ENCODE measurements at places on chromosomes 4 and X.

DNA sequence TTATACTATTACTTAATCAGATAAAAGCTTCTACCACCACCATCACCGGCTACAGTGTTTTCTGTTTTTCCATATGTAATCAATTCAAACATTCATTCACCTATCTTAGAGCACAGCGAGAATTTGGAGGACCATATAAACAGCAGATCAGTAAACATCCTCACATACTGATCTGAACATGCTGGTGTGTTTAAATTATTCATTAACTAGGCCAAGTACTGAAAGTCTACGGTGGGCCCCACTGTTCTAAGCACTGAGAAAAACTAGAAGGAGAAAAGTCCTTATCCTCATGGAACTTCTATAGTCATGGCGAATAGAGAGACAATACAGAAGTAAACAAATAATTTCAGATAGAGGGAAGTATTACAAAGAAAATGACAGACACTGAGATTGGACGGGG is 176.6 kb downstream of the NR3C2 start:
- peaks cover 2% of the 10 kb centered on the region for H3K36me3 ChIP-seq
- no peaks in the 10 kb centered on the region for H3K27me3 ChIP-seq
- H3K27ac ChIP-seq: no peak overlapping the region
- H3K4me3 ChIP-seq: no peak overlapping the region
- DNase-seq: no peak

DNA sequence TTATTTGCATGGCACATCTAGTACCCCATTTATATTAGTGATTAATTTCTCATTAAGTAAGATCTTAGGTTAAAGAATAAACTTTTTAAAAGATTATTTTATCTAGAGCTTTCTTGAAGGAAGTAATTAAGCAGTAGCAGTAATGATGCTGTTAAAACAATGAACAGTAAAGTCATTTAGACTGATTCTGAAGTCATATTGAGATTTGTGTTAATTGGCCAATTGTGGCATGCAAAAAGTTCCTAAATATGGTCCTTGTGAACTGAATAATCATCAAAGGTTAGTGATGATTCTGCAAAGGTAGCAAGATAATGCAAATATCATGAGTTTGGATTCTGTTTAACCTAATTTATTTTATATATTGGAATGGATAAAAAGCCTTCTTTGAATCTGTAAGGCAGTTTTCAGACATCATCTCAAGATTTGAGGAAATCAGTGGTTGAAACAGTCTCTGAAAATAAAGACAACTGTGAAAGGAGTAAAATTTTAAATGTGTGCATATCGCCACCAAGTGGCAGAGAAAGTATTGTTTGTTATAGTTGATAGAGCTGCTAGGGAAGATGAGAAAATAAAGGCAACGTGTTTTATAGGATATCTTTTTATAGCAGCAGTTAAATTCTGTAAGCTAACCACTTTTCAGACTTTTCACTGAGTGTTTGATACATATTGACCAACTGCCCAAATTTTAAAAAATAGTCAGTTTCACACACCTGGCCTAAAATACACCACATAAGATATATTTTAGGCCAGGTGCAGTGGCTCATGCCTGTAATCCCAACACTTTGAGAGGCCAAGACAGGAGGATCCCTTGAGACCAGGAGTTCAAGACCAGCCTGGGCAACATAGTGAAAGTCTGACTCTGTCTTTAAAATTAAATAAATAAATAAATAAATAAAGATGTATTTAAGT is 79.6 kb downstream of the CCKAR start:
- H3K4me3 ChIP-seq: no peak overlapping the region
- no peaks in the 10 kb centered on the region for H3K27me3 ChIP-seq
- H3K36me3 ChIP-seq: peaks cover 33% of the 10 kb centered on the region

DNA sequence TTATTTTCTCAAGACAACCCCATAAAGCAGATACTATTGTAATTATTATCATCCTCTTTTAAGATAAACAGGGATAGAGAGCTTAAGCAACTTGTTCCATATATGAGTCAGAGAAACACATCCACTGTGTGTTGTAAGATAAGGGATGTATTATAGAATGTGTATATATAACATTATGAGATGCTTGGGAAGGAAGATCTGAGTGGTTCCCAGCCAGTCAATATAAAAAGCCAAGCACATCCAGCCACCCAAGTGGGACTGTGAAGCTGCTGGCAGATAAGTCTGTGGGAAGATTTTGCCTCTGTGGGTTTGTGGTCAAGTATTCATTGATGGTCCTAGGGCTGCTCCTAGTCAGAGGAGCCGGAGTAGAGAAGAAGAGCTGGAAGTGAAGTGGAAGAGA is 16.5 kb upstream of the BMPR1B start:
- no peaks in the 10 kb centered on the region for H3K36me3 ChIP-seq
- no peaks in the 10 kb centered on the region for H3K4me1 ChIP-seq
- H3K27me3 ChIP-seq: no peaks in the 10 kb centered on the region

- H3K4me3 ChIP-seq: no peak overlapping the region
- peaks cover 12% of the 10 kb centered on the region for H3K27me3 ChIP-seq
- no peak overlapping the region for H3K27ac ChIP-seq
- no peak for DNase-seq
- H3K4me1 ChIP-seq: no peaks in the 10 kb centered on the region
- H3K36me3 ChIP-seq: no peaks in the 10 kb centered on the region
Measured at GRCh38 chr4:128570387-128570975, 239.0 kb upstream of the JADE1 start.

GRCh38 chr4:156764145-156764544 is 207.5 kb downstream of the PDGFC start:
- no peak for DNase-seq
- H3K4me3 ChIP-seq: no peak overlapping the region
- H3K36me3 ChIP-seq: no peaks in the 10 kb centered on the region
- no peaks in the 10 kb centered on the region for H3K27me3 ChIP-seq

GRCh38 chr4:176153124-176153523 is 42.3 kb downstream of the SPATA4 start:
- no peak overlapping the region for H3K27ac ChIP-seq
- no peaks in the 10 kb centered on the region for H3K4me1 ChIP-seq
- DNase-seq: no peak
- no peaks in the 10 kb centered on the region for H3K36me3 ChIP-seq
- H3K27me3 ChIP-seq: peaks cover 2% of the 10 kb centered on the region

DNA sequence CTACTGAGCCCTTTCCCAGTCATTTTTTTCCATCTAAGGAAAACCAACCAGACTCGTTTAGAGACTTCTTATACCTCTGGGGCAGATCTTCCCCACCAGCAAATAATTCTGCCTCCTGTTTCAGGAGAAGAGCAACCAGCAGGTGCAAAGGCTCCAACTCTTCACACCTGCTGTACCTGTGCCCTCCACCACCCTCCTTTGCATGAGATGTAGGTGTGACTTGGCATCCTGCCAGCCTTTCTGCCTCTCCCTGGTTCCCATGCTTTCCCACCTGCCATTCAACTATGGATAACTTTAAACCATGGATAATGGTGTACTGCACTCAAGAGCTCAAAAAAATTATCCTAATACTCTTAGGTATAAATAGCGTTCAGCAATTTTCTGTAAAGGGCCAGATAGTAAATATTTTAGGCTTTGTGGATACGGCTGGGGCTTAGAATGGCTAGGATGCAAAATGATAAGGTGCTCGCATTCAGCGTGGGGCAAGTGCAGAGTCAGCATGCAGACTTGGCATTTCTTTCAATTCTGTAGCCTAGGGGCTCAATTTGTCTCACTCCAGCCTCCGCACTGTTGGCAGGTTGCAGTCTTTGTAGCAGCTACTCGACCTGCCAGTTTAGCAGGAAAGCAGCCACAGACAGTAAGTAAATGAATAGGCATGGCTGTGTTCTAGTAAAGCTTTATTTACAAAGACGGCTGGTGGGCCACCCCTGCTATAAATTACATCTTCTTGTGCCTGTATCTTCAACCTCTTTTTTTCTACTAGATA is 79.8 kb downstream of the HCCS start:
- no peak for DNase-seq
- no peaks in the 10 kb centered on the region for H3K27me3 ChIP-seq
- no peak overlapping the region for H3K27ac ChIP-seq
- no peak overlapping the region for H3K4me3 ChIP-seq

GRCh38 chr4:83234902-83235644 is 49.5 kb downstream of the COQ2 start:
- peaks cover 56% of the 10 kb centered on the region for H3K4me1 ChIP-seq
- DNase-seq: no peak
- peak overlapping the region; percentile 72 for H3K4me3 ChIP-seq

GRCh38 chrX:28586286-28586685 is 960 bp upstream of the IL1RAPL1 start:
- H3K4me3 ChIP-seq: no peak overlapping the region
- no peak for DNase-seq
- no peak overlapping the region for H3K27ac ChIP-seq
- H3K36me3 ChIP-seq: no peaks in the 10 kb centered on the region
- no peaks in the 10 kb centered on the region for H3K4me1 ChIP-seq

- no peaks in the 10 kb centered on the region for H3K27me3 ChIP-seq
- H3K27ac ChIP-seq: no peak overlapping the region
- no peak overlapping the region for H3K4me3 ChIP-seq
- no peak for DNase-seq
Measured at GRCh38 chrX:9133426-9133825, 99.5 kb upstream of the FAM9B start.

DNA sequence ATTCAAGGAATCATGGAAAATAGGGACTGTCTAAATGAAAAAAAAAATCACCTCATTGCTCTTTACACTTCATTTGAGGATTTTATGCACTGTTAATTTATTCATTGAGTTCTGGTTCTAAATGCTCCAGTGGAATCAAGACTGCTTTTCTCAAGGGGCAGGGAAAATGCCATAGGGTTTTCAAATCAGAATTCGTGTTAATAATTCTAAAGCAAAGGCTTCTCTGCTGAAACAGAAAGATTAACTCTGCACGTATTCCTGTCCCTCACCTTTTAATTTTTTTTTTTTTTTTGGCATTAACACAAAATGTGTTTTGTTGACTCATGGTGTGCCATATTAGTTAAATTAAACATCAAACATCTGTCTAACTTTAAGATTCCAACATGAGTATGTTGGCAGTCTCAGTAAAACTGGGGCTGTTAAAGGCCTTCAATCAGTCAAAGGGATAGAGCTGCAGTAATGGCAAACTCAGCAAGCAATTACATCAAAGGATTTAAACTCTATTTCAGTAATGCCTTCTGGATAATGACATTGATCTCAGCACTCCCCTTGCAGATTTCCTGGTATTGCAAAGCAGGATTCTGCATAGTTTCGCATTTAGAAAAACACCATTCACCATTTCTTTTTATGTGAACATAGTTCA is 878.1 kb downstream of the RAPGEF2 start:
- H3K4me1 ChIP-seq: no peaks in the 10 kb centered on the region
- no peak for DNase-seq
- no peaks in the 10 kb centered on the region for H3K36me3 ChIP-seq

DNA sequence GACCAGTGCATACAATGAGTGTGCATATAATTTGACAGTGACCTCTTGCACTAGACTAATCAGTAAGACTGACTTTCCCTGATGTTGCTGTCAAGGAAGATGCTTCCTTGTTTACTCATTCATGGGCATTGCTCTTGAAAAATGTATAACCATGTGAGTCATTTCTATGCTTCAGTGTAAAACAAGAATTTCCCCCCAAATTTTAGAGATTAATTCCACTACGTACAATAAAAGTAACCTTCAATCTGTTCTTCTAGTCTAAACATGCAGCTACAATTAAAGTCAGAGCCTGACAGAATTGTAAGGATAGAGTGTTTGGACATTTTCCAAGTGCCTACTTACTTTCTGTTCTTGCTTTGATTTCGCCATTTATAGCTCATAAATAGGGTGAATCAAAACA is 935.7 kb downstream of the RAPGEF2 start:
- no peaks in the 10 kb centered on the region for H3K4me1 ChIP-seq
- no peak overlapping the region for H3K4me3 ChIP-seq
- no peaks in the 10 kb centered on the region for H3K27me3 ChIP-seq
- H3K36me3 ChIP-seq: no peaks in the 10 kb centered on the region
- no peak for DNase-seq

DNA sequence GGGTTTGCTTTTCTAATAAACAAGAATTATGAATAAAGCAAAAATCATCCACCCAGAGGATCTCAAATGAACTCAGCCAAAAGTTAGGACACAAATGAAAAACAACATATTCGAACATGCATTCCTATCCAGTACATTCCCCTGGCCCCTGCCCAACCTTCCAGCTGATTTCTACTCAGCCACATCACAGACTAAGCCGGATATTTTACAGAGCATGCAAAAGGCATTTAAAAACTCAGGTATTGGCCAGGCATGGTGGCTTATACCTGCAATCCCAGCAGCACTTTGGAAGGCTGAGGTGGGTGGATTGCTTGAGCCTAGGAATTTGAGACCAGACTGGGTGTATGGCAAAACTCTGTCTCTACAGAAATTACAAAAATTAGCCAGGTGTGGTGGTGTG is 54.6 kb downstream of the RELL1 start:
- peaks cover 26% of the 10 kb centered on the region for H3K36me3 ChIP-seq
- no peak for DNase-seq
- H3K27me3 ChIP-seq: no peaks in the 10 kb centered on the region
- no peak overlapping the region for H3K4me3 ChIP-seq
- no peak overlapping the region for H3K27ac ChIP-seq
- H3K4me1 ChIP-seq: no peaks in the 10 kb centered on the region

GRCh38 chr4:129254126-129254525 is 158.2 kb downstream of the C4orf33 start:
- DNase-seq: no peak
- peaks cover 6% of the 10 kb centered on the region for H3K27me3 ChIP-seq
- H3K36me3 ChIP-seq: no peaks in the 10 kb centered on the region
- no peak overlapping the region for H3K4me3 ChIP-seq
- no peaks in the 10 kb centered on the region for H3K4me1 ChIP-seq

DNA sequence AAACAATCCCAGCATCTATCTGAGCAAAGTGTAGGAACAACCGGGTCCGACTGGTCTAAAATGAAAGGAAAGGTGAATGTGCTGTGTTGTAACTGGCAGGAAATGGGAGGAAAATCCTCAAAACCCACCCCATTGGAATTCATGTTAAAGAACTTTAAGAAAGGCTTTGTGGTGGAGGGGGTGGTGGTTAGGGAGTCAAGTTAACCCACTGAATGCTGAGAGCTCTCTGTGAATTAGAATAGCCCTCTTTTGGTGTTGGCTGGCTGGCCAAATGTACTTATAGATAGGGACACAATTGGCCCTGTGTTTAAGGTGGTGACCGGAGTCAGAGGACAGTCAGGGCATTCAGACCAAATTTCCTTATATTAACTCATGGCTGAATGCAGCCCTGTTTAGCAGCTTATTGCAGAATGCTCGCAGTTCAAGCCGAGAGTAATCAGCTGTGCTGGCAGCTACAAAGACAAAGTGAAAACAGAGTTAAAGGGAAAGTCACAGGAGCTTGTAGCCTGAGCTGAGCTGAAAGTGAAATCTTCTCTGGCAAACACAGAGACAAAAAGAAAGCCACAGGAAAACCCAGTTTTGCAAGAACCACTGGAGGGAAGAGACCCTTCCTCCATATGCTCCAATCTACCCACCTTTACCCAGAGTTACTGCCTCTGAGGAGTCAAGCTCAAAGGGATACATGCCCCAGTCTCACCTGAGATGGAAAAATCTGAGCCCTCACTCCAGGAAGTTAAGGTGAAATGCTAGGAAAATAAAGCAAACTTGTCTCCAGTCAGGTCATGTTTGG is 38.5 kb upstream of the UGT2B7 start:
- no peaks in the 10 kb centered on the region for H3K4me1 ChIP-seq
- no peak overlapping the region for H3K4me3 ChIP-seq
- H3K27ac ChIP-seq: no peak overlapping the region
- no peak for DNase-seq
